Thoracic aorta (tissue), 2 donors: ENCODE measurements at places on chromosomes 1 and 21. TPM values are rescaled to one million over a fixed set of nuclear protein-coding genes. Genes with fewer than 3 reads are reported as not detected.

DNA sequence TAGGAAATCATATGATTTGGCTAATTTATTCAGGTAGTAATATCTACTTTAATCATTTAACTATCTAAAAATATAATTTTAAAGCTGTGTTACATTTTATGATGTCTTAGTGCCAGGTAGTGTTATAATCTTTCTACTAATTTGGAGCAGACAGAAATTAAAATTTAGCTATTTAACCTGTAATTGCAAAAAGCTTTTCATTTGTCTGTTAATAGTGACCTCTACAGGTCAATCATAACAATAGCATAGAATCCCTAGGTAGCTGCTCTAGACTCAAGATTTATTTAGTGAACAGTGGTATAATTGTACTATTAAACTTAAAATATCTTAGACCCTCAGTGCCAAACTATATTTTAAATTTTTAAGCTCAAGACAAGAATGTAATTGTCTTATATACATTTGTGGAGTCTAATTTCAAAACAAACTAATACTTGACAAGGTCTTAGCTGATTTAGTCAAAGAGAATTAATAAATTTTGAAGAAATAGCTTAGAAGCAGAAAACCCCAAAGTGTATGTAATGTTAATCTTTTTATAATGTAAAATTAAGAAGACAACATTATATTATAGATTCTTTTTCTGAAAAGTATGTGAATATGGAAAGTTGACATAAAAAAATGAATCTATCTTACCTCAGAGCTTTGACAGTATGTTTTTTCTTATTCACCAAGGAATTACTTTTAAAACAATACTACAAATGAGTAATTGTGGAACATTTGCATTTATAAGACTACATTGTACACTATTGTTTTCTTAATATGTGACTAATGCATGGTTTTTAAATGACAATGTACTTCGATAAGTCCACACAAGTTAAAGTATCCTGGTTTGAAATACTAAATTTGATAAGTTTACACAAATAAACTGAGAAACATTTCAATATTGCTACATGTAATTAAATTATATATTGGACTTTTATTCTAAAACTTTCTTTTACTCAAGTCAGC lies 64.1 kb upstream of the RNPC3 start:
- no peak for DNase-seq

Gene RPE65
- not detected for total RNA-seq

GRCh38 chr1:241317676-241318075 lies 39.3 kb downstream of the RGS7 start:
- no peak for DNase-seq

DNA sequence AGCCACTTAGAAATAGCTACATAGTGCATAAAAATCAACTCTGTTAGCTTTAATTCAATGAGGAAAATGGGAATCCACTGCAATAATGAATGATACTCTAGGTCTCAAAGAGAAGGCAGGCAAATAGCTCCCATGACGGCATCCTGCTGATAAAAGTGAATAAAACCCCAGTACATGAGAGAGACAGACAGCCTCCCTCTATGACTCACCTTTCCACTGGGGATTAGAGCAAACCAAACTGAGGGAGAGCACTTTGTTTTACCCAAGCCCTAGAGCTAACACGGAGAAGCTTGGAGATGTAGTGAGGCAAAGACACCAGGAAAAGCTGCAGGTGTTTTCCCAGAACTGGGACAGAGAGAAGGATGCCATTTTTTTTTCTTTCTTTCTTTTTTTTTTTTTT lies 621.9 kb downstream of the LRRIQ3 start:
- no peak for DNase-seq

Gene TNFRSF18
- not detected for total RNA-seq

DNA sequence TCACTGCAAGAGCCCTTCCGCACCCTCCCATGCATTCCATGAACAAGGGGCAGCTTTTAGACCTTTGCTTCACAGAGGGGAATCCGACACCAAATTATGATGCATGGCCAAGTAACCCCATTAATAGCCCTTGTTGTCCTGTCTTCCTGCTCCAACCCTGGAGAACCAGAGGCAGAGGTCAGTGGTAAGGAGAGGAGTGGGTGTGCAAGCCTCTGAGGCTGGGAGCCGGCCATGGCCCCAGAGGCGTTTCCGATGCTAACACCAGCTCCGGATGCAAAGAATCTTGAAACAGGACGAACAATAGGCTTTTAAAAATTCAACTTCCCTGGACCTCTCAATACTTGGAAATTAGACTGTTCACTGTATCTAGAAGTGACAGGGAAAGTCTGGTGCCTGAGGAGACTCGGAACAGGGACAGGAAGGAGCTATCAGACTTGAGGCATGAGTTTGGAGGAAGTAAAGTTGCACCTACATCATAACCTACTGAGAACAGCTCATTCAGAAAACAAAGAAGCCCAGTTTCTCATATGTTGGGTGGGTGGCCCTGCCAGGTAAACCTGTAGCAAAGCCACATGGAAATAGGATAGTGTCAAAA lies 101.2 kb upstream of the ERG start:
- no peak for DNase-seq

DNA sequence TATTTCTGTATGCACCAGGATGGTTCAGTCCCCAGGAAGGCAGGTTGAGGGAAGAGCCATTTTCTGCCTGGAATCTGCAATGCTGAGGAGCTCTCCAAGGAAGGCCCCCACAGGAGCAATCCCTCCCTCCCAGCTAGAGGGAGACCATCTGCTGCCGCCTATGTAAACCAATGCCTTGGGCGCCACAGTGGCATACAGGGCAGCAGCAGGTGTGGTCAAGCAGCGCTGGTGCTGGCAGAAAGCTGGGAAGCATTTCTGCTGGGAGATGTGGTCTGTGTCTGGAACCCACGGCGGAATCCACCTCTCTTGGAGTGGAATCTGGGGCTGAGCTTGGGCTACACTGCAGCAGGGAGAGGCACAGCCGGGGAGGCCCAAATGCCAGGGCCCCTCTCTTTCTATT lies 283.3 kb downstream of the RRAGC start:
- no peak for DNase-seq

DNA sequence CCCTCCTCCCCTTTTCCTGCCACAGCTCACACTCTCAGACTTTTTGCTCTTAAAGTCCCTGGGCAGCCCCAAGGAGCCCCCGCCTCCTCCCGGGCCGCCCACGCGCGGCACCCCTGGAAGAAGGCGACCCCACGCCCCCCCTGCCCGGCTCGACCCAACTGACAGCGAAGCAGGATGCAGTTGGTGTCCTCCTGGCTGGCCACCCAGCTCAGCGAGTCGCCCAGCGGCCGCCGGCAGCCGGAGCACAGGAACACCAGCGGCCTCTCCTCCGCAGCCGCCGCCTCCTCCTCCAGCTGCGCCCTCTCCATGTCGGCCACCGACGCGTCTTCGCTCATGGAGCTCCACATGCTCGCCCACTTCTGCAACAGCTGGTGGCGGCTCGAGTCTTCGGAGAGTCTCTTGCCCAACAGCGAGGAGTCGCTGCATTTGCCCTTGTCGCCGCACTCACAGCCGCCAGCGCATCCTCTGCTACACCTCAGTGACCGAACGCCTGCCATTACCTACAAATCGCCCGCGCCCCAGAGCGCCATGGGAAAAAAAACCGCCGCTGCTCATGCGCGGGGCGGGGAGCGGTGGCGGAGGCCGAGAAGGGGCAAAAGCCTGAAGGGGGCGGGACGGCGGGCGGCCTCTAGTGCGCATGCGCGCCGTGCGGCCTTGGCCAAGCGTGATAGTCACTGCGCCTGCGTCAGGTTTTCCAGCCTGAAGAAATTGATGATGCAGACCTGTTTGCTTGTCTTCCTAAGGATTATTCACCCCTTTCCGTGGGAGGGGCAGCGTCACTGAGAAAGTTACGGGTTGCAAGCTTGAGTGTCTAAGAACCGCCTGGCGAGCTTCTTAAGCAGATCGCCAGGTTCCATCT lies at the start of gene MIS18A:
Gene MIS18A (minus strand): TSS at position 532 of the 859 bp plus-strand sequence. CDS start 35 bp downstream, at position 497.
- DNase-seq: peak; percentile 84

GRCh38 chr1:14113841-14114567 lies 414.0 kb downstream of the PRDM2 start:
- no peak for DNase-seq

Gene ITGB2
- total RNA-seq: 166 TPM

- DNase-seq: no peak
Measured at GRCh38 chr1:203080456-203080855, 5.4 kb downstream of the MYOG start.

GRCh38 chr1:213657879-213658278 lies 329.9 kb upstream of the PROX1 start:
- DNase-seq: no peak

Gene PLA2G2D
- not detected for total RNA-seq

- DNase-seq: no peak
Measured at GRCh38 chr1:36446271-36446670, 4.0 kb downstream of the OSCP1 start.

DNA sequence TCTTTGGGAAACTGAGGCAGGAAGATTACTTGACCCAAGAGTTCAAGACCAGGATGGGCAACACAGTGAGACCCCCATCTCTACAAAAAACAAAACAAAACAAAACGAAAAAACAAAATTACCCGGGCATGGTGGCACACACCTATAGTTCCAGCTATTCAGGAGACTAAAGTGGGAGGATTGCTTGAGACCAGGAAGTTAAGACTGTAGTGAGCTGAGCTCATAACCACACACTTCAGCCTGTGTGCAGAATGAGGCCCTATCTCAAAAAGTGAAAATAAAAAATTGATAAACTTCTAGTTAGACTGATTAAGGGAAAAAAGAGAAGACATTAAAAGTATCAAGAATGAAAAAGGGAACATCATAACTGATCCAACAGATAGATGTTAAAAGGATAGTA lies 154.0 kb downstream of the RHOU start:
- no peak for DNase-seq

GRCh38 chr1:65431111-65431705 lies 10.7 kb downstream of the LEPR start:
- DNase-seq: no peak

Gene USP1
- 19.8 TPM for total RNA-seq

- DNase-seq: no peak
Measured at GRCh38 chr1:195733826-195734225, 874.4 kb downstream of the KCNT2 start.

Gene RUNX3
- 8.5 TPM for total RNA-seq

Gene FCGR2B
- 20.2 TPM for total RNA-seq

DNA sequence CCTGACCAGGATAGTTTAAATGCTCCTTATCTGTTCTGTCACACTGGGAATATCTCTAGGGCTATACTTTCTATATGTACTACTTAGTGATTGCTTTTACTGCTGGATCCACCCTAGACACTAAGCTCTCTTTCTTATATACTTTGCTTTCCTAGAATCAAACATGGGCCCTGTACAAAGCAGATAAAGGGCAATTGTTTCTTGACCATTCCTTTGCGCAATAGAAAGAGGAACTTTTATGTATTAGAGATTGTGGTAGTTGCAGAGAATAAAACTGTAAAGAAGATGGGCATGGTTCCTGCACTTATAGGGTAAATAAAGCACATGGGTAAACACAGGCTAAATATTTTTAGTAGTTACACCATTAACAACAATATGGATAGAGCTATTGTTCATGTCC lies 58.8 kb downstream of the ATP6V1G3 start:
- DNase-seq: no peak

Gene SAMD11
- total RNA-seq: 10.2 TPM

GRCh38 chr21:16437586-16437985 lies 707.8 kb downstream of the USP25 start:
- DNase-seq: no peak

Gene SYCP1
- total RNA-seq: not detected

Gene FCGR1A
- total RNA-seq: 37.1 TPM

Gene RGS8
- total RNA-seq: not detected

Gene MAP1LC3C
- total RNA-seq: 2.3 TPM

Gene HAO2
- total RNA-seq: not detected

Gene AQP10
- total RNA-seq: not detected

- DNase-seq: no peak
Measured at GRCh38 chr1:94702442-94702815, 117.7 kb upstream of the SLC44A3 start.

Gene FAM72D
- not detected for total RNA-seq

DNA sequence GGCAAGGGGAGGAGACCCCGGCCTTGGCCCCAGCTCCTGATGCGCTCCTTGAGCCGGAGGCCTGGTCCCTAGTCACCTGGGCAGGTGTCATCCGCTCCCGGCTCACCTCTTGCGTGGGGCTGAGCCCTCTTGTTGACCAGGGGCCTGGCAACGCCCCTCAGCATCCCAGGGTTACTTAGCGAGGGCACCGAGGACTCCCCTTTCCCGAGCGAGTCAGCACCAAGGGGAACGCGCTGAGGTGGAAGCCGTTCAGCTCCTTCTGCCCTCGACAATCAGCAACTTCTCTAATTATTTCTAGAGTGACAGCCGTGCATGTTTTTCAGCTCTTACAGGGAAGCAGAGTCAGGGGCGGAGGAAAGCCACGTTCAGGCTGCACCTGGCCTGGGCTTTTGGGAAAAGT lies 522 bp downstream of the SLC45A1 start:
- no peak for DNase-seq

Gene SELENBP1
- total RNA-seq: 67.6 TPM

DNA sequence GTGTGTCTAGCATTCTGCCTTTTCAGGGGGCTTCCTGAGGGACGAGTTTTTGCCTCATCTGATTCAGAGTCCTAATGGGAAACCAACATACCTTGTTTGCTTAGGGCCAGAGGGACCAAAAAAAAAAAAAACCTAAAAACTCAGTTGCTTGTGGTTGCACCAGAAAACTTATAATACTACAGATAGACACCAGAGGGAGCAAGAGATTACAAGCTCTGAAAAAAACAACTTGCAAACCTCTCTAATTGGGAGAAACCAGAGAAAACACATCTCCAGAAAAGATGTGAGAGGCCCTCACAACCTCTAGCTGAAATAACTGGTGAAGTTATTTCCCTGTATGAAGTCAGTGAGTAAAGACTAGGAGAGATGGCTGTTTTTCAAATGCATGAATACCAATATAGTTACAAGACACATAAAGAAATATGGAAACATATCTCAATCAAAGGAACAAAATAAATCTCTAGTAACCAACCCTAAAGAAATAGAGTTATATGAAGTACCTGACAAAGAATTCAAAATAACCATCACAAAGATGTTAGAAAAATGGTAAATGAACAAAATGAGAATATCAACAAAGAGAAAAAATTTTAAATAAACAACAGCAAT lies 233.7 kb upstream of the NFIA start:
- no peak for DNase-seq

GRCh38 chr1:53046930-53047329 lies 15.1 kb upstream of the PODN start:
- no peak for DNase-seq

- DNase-seq: no peak
Measured at GRCh38 chr1:47785561-47786271, 211.5 kb downstream of the TRABD2B start.

DNA sequence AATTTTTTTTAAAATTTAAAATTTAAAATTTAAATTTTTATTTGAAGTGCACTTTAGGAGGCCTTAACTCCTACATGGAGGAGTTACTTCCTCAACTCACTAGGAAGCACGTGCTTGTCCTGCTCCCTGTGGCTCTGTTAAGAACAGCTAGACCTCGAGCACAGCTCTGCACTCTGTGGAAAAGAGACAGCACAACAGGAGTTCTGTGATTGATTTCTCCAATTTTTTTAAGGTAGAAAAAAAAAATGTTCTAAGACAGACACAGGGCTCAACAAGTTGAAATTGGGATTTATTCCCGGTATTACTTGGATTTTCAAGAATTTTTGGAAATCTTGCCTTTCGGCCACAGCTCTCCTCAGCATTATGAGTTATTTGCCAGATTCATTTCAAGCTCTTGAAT lies 356.6 kb upstream of the LYPLAL1 start:
- DNase-seq: no peak
